ENCODE measurements at places on chromosomes 2 and 18. TPM values are rescaled to one million over a fixed set of nuclear protein-coding genes. Genes with fewer than 3 reads are reported as not detected.

GRCh38 chr2:18063826-18064470 lies 185.5 kb downstream of the KCNS3 start:
- H3K36me3 ChIP-seq = no peaks in the 10 kb centered on the region
- DNase-seq = no peak
- no peaks in the 10 kb centered on the region for H3K4me1 ChIP-seq
- no peak overlapping the region for H3K4me3 ChIP-seq

Gene SCTR
- 31.9 TPM for total RNA-seq

DNA sequence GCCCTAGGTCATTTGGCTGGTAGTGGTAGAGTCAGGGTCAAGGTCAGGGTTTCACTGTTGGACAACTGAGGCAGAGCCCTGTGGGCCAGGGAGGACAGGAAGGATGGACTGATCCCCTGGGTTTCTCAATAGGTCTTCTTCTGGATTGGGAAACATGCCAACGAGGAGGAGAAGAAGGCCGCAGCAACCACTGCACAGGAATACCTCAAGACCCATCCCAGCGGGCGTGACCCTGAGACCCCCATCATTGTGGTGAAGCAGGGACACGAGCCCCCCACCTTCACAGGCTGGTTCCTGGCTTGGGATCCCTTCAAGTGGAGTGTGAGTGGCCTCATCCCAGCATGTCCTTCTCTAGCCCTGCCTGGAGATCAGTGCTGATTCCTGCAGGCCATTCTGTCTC lies 18.1 kb downstream of the VIL1 start:
- H3K36me3 ChIP-seq = no peaks in the 10 kb centered on the region
- no peaks in the 10 kb centered on the region for H3K4me1 ChIP-seq
- no peak for DNase-seq
- H3K27me3 ChIP-seq = no peaks in the 10 kb centered on the region
- H3K27ac ChIP-seq = no peak overlapping the region

DNA sequence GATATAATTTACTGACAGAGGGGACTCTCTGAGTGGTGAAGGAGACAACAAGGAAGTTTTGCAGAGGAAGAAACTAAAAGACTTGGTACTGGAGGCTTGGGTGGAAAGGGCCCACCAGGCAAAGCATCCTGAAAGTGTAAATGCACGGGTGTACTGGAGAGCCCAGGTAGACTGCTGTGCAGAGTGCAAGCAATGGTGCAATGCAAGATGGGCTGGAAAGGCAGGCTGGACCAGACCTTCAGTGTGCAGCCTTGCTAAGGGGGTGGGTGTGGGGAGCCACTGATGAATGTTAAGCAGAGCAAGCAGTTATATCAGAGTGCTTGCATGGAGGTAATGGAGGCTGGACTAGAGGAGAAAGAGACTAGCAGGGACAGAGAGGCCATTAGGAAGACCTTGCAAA lies 10.7 kb downstream of the C2orf74 start:
- H3K4me3 ChIP-seq = no peak overlapping the region
- no peaks in the 10 kb centered on the region for H3K27me3 ChIP-seq
- no peaks in the 10 kb centered on the region for H3K36me3 ChIP-seq
- H3K4me1 ChIP-seq = no peaks in the 10 kb centered on the region

DNA sequence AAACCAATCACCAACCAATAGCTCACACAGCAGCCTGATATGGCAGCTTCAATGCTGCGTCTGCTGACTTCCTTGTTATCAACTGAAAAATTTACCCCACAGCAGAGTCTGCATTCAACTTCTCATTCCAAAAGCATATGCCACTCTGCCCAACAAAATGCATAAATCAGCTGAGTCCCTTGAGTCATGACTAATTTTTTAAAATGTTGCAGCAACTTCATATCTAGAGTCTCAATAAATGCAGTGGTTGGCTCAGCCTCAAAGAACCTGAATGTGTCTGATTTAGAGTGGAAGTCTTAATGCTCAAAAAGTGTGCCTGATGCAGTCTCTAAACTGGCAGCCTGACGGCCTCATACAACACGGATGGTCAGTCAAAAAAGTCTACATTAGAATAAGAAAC lies 46.5 kb downstream of the FARSB start:
- H3K27ac ChIP-seq = no peak overlapping the region
- no peak for DNase-seq
- no peak overlapping the region for H3K4me3 ChIP-seq
- H3K4me1 ChIP-seq = no peaks in the 10 kb centered on the region
- peaks cover 7% of the 10 kb centered on the region for H3K36me3 ChIP-seq
- no peaks in the 10 kb centered on the region for H3K27me3 ChIP-seq

Gene DYSF
- total RNA-seq = 5.5 TPM

GRCh38 chr2:71423817-71424420 lies 29.4 kb upstream of the DYSF start:
- H3K4me3 ChIP-seq = no peak overlapping the region
- no peaks in the 10 kb centered on the region for H3K36me3 ChIP-seq
- H3K27me3 ChIP-seq = no peaks in the 10 kb centered on the region
- no peak overlapping the region for H3K27ac ChIP-seq
- peaks cover 4% of the 10 kb centered on the region for H3K4me1 ChIP-seq

DNA sequence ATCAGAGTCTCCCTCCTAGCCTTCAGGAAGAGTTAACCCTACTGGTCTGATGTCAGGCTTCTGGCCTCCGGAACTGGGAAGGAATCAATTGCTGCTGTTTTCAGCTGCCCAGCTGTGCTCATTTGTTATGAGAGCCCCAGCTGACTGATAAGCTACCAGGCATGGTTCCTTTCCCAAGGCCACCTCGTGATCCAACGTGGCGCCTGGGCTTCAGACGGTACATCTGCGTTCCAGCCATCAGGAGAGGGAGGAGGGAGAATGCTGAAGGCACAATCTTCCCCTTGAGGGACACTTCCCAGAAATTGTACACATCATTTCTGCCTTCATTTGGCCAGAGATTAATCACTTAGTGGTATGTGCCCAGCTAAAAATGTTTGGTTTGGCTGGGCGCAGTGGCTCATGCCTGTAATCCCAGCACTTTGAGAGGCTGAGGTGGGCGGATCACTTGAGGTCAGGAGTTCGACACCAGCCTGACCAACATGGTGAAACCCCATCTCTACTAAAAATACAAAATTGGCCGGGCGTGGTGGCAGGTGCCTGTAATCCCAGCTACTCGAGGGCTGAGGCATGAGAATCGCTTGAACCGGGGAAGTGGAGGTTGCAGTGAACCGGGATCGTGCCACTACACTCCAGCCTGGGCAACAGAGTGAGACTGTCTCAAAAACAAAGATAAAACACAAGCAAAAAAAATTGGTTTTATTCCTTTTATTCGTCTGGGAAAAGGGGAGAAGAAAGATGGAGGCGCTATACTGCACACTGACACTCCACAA lies 10.5 kb upstream of the ARMC9 start:
- peak; percentile 66 for DNase-seq
- H3K4me1 ChIP-seq = no peaks in the 10 kb centered on the region
- H3K36me3 ChIP-seq = no peaks in the 10 kb centered on the region
- no peaks in the 10 kb centered on the region for H3K27me3 ChIP-seq

Gene MDH1B
- 0.81 TPM for total RNA-seq

- no peaks in the 10 kb centered on the region for H3K27me3 ChIP-seq
- H3K4me1 ChIP-seq = no peaks in the 10 kb centered on the region
- no peak overlapping the region for H3K27ac ChIP-seq
- H3K4me3 ChIP-seq = no peak overlapping the region
These were observed 57.8 kb upstream of the CHN1 start for GRCh38 chr2:175062787-175063585.

GRCh38 chr18:34809451-34810072 lies 99.5 kb downstream of the DTNA start:
- DNase-seq = peak; percentile 6
- H3K27ac ChIP-seq = no peak overlapping the region
- no peaks in the 10 kb centered on the region for H3K27me3 ChIP-seq
- H3K36me3 ChIP-seq = peaks cover 8% of the 10 kb centered on the region
- no peak overlapping the region for H3K4me3 ChIP-seq

Gene DSG4
- not detected for total RNA-seq

- no peak overlapping the region for H3K4me3 ChIP-seq
- DNase-seq = no peak
- no peaks in the 10 kb centered on the region for H3K27me3 ChIP-seq
These were observed 694.2 kb upstream of the CDH7 start for GRCh38 chr18:65056575-65056974.

Gene ZSWIM2
- not detected for total RNA-seq

- H3K4me1 ChIP-seq = no peaks in the 10 kb centered on the region
- DNase-seq = no peak
- H3K27me3 ChIP-seq = no peaks in the 10 kb centered on the region
These were observed 31.2 kb upstream of the GTF2A1L start for GRCh38 chr2:48586433-48586832.

Gene MIB1
- 23.9 TPM for total RNA-seq

DNA sequence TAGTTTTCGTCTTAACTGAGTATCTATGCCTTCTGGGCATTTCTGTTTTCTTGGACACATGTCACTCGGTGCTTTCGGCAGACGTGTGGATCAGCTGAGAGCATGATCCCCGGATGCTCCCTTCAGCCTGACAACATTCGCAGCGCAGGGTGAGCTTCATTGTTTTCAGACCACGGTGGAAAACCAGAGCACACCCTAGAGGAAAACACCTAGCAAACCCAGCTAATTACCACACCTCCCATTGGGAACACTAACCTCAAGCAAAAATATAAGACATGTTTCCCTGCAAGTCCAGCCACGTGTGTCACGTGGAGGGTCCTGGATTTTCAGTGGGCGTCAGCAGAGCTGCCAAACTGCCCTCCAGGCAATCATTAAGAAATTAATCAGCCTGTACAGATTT lies 31.0 kb downstream of the ANKRD29 start:
- H3K4me1 ChIP-seq = no peaks in the 10 kb centered on the region
- no peak overlapping the region for H3K27ac ChIP-seq
- no peaks in the 10 kb centered on the region for H3K36me3 ChIP-seq
- DNase-seq = no peak
- H3K4me3 ChIP-seq = no peak overlapping the region

GRCh38 chr2:99317161-99317872 lies 16.3 kb upstream of the LYG1 start:
- no peaks in the 10 kb centered on the region for H3K4me1 ChIP-seq
- no peak overlapping the region for H3K27ac ChIP-seq

DNA sequence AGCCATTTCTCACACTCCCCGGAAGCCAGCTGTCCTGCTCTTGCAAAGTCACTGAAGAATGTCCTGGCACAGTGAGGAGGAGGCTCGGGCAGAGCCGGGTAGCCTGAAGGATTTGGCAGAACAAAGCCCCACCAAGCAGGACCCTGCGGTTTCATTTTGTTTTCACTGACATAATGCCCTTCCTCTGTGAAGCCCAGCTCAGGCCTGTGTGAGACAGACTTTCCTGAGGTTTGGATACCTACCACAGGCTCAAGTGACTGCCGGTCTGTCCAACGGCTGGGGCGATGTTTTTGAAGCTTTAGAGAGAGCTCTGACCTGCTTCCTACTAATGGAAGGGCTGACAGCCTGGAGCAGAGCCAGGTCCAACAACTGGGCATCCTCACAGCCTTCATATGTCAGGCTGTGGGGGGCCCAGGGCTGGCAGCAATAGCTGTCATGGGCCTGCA lies 99.8 kb upstream of the FZD7 start:
- no peak overlapping the region for H3K27ac ChIP-seq
- H3K4me3 ChIP-seq = no peak overlapping the region
- no peaks in the 10 kb centered on the region for H3K36me3 ChIP-seq
- no peaks in the 10 kb centered on the region for H3K4me1 ChIP-seq
- DNase-seq = no peak

- no peaks in the 10 kb centered on the region for H3K36me3 ChIP-seq
- H3K4me1 ChIP-seq = no peaks in the 10 kb centered on the region
- H3K4me3 ChIP-seq = no peak overlapping the region
- no peaks in the 10 kb centered on the region for H3K27me3 ChIP-seq
These were observed 9.9 kb upstream of the CTLA4 start for GRCh38 chr2:203857656-203858055.

DNA sequence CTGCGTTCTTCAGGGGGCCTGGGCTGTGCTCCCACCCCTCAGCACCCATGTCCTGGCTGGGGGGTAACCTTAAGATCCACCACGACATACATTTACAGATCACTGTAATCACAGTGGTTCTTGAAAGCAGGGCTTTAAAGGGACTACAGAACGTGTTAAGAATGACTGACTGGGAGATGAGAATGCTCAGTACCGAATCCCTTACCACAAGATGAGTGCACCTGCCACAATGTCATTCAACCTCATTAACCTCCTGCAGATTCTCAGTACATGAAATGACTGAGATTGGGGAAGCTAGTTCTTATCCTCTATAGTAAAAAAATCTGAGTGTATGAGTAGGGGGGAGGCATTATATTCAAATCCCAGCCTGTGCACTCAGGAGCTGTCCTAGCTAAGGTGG lies 10.5 kb upstream of the PIEZO2 start:
- no peak for DNase-seq
- H3K4me3 ChIP-seq = no peak overlapping the region
- no peaks in the 10 kb centered on the region for H3K27me3 ChIP-seq

Gene UCN
- 0.67 TPM for total RNA-seq

GRCh38 chr2:229371086-229371485 lies 100.0 kb upstream of the PID1 start:
- no peak overlapping the region for H3K27ac ChIP-seq
- H3K27me3 ChIP-seq = no peaks in the 10 kb centered on the region
- DNase-seq = no peak
- H3K4me3 ChIP-seq = no peak overlapping the region
- H3K36me3 ChIP-seq = no peaks in the 10 kb centered on the region

DNA sequence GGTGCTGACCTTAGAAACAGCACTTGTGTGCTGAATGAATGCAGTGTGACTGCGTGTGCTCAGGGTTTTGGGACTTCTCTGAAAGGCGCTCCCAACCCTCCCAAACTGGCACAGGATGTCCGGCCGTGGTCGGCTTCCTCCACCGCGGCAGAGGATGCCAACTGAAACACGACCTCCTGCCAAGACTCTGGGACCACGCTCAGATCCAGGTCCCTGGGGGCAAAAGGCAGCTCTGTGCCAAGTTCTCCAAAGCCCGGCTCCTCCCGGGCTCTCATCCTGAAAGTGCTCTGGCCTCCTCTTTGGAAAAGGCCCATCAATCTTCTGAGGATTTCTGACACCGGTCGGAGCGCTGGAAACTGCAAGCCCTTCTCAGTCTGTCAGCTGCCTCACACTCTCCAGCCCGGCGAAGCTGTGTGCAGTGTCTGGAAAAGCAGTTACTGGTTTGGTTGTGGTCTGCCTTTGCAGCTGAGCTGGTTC lies 32.3 kb upstream of the ZBTB7C start:
- DNase-seq = no peak
- no peaks in the 10 kb centered on the region for H3K4me1 ChIP-seq
- no peak overlapping the region for H3K4me3 ChIP-seq
- H3K27me3 ChIP-seq = no peaks in the 10 kb centered on the region
- no peak overlapping the region for H3K27ac ChIP-seq

Gene ABCB11
- not detected for total RNA-seq

DNA sequence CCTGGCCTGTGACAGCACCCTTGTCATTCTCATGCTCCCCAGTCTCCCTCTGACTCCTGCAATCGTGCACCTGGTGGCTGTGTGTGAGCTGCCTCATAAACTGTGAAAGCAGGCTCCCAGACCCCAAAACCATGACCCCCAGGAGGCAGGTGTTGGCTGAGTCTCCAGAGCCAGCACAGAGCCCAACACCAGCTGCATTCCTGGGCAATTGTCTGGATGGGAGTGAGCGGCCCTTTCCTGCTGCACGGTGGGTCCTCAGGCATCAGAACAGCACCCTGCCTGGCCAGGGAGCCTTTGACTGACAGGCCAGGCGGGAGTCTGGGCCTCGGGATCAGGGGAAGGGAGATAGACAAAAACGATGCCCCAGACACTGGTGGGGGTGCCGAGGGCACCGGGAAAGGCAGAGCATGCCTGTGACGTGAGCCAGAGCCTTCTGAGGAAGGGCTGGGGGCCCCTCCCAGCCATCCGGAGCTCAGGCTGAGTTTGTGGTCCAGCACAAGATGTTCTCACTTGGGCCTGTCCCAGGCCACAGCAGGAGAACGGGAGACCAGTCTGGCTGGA lies 135.1 kb upstream of the GPC1 start:
- H3K27ac ChIP-seq = no peak overlapping the region
- no peaks in the 10 kb centered on the region for H3K27me3 ChIP-seq
